ENCODE measurements at places on chromosomes 1 and 21.

DNA sequence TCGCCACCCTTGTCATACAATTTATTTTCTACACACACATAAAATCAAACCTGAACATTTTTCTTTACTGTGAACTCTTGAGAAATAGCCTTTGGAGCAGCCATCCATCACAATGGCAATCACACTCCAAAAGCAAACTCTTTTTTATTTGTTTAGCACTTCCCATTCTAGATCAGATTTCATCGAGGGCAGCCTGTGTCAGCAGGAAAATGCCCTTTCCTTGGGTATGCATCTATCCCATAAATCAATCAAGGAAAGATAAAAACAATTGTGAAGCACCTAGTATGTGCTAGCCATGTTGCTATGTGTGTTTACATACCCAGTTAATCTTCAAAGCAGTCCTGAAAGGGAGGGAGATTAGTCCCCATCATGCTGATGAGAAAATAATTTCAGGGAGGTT lies 484.1 kb upstream of the USP24 start:
- DNase-seq: no peak

GRCh38 chr1:192713921-192714320 lies 78.0 kb downstream of the RGS13 start:
- DNase-seq: no peak

DNA sequence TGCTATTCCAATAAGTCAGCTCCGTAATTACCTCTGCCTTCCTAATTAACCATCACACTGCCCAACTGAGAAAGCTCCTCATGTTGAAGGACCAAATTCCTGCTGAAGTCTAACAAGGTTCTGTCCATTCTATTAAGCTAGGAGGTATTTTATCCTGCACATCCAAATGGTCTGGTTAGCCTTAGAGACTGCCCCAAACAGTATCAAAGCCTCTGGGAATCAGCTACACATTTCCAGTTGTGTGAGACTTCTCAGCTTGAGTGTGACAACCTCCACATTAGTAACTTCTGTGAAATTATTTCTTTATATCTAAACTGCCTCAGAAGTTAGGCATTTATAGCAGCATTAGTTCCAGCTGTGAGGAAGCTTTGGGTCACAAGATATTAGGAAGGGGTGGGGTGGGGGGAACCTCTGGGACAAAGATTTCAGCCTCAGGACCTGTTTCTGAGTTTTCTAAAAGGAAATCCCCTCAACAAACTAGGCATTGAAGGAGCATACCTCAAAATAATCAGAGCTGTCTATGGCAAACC lies 150.5 kb upstream of the DUSP10 start:
- no peak for DNase-seq

DNA sequence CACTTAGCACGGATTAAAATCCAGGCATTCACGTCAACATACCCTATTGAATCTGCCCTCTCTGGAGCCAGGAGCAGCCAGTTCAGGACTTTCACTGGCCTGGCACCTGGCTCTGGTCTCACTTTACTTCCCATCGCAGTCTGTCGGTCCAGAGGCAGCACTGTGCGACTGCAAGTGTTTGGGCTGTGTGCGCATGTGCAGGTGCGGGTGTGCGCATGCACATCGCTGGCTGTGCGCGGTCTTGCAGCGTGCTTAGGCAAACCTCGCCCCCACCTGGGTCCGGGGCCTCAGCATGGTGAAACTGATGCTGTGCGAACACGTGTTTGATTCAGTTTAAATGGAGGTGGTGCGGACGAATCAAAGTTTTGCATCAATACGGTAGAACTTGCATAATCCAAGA lies 38.0 kb downstream of the ATF3 start:
- no peak for DNase-seq

- DNase-seq: no peak
These were observed 16.5 kb downstream of the DMRTB1 start for GRCh38 chr1:53475664-53476063.

DNA sequence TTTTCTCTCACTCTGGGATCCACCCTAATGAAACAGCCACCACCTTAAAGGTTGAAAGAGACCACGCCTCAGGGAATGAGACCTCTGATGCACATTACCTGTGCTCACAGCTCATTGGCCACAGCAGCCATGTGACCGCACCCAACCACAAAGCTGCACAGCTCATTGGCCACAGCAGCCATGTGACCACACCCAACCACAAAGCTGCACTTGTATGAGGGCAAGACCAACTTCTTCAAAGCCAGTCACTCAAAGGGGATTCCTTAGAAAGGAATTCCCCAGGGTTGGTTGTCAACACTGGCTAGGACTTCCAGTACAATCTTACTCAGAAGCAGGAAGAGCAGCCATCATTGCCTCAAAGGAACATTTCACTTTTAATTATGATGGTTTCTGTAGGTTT lies 43.6 kb upstream of the PDE9A start:
- peak; percentile 62 for DNase-seq

- DNase-seq: no peak
These were observed 17.8 kb upstream of the CNR2 start for GRCh38 chr1:23930861-23931490.

GRCh38 chr1:9321986-9322660 lies 29.4 kb downstream of the SPSB1 start:
- DNase-seq: no peak

DNA sequence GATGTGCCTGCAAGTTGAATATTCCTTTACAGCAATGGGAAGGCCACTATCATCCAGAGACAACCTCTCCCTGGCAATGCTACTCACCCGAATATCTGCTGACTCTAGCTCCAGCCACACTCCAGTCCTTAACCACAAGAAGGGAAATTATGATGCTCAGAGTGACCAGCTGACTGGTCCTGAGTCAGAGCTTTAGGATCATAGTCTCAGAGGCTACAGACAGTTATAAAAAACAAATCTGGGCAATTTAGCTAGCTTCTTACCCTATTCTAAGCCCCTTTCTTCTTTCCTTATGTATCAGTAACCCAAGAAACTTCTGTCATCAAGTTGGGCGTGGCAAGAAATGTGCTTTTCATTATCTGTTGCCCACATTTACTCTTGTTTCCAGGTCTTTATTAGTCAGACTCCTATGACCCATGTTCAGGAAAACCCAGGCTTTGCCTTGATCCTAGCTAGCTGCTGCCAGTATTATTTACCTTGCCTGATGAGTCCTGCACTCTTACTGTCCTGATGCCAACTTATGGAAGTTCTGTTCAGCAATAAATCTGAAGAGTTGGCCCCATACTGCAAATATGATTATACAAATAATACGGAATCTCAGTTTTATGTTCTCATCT lies 207.0 kb downstream of the TTLL7 start:
- DNase-seq: no peak

- no peak for DNase-seq
These were observed 31.6 kb upstream of the ETS2 start for GRCh38 chr21:38774152-38774551.

DNA sequence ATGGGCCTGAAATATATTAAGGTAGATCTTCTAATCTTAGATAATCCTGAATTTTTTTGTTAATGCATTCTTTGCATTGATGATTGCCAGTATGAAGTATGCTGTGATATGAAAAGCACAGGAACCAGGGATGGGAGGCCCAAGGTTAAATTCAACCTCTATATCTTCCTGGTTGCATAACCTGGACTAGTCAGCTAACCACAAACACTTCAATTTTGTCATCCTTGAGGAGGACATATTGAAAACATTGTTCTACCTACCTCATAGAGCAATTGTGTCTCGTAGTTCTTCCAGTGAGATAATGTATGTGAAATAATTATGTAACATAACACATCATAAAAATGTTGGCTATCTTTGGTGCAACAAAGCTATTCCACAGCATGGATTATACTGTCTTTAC lies 25.6 kb downstream of the PDC start:
- no peak for DNase-seq

- no peak for DNase-seq
These were observed 145.8 kb upstream of the WNT4 start for GRCh38 chr1:22288593-22289241.

DNA sequence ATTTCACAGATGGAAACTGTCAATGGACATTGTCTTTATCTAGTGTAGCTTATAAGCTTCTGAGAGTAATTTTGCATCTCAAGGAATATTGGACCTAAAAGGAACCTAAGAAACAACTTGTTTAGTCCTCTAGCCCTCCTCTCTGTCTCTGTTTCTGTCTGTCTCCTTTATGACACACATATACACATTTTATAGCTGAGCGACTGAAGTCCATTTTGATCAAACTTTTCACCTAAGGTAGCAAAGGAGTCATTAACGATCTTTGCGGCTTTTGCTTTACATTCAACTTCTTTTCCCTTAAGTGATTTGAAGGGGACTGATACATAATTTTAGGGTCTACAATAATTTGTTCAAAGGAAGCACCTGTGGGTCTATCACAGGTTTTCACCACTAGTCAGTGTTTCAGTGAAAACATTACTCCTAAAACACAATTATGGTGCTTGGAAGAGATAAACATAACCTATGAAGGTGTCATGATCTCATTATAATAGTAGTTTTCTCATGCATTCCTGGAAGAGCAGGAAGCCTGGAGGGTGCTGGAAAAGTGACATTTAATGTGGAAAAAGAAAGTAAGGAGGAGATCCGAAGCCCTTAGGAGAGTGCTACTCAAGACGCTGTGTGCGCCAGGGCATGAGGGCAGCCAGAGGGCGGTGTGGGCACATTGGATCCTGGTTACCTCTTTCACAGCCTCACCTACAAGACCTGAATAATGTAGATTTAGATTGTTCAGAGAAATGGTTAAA lies 248.6 kb downstream of the DNM3 start:
- DNase-seq: peak; percentile 35

GRCh38 chr1:227169343-227169742 lies 148.9 kb downstream of the CDC42BPA start:
- DNase-seq: no peak

DNA sequence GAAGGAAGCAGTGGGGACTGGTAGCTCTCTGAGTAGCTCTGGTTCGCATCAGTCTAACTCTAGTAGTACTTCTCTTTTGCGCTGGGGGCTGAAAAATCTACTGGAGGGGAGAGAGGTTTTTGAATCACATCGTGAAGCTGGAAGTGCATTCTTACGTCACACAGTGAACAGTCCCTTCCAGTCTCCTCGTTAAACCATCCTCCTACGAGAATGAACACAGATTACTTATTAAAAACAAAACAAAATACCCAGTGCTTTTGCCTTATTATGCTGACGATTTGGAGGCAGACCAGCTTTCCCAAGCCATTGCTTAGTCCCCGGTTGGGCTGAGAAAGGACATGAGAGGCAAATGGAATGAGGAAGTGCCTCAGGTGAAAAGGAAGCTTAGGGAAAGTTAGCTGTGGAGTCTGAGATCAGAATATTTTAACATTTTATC lies 16.1 kb downstream of the HUNK start:
- no peak for DNase-seq

DNA sequence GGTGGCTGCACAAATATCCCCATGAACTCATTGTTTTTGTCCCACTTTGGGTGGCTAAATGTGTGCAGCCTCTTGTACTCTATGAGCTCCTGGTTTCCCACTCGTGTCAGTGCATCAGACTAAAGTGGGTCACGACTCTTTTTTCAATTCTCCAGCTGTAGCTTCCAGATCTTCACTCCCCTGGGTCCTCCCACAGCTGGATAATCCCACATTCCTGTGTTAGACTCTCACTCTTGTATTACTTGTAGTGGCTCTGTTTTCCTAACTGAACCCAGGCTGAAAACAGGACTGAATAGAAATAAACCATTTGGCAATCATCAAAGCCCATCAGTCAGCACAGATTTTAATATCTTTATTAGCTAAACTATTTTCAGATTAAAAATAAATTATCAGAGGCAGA lies 60.4 kb downstream of the UBE2U start:
- DNase-seq: no peak

DNA sequence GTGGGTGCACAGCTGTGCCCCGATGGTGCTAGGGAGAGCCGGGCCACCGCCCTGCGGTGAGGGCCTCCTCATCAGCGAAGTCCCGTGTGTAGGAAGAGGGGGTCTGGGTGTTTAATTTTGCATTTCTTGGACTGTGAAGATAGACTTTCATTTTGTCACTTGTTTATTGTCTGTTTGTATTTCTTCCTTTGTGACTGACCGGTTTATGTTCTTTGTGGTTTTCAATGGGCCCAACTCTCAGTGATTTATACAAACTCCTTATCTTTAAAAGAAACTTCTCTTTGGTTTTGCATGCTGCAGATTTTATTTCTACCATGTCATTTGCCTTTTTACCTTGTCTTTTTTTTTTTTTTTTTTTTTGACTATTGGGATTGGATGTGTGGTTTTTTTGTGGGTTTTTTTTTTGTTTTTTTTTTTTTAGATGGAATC lies 65.1 kb downstream of the COL18A1 start:
- no peak for DNase-seq

GRCh38 chr1:71413441-71414175 lies 332.8 kb upstream of the ZRANB2 start:
- no peak for DNase-seq

GRCh38 chr1:230385158-230385450 lies 41.0 kb downstream of the PGBD5 start:
- no peak for DNase-seq

GRCh38 chr21:35075546-35075945 lies 26.4 kb upstream of the RUNX1 start:
- no peak for DNase-seq

DNA sequence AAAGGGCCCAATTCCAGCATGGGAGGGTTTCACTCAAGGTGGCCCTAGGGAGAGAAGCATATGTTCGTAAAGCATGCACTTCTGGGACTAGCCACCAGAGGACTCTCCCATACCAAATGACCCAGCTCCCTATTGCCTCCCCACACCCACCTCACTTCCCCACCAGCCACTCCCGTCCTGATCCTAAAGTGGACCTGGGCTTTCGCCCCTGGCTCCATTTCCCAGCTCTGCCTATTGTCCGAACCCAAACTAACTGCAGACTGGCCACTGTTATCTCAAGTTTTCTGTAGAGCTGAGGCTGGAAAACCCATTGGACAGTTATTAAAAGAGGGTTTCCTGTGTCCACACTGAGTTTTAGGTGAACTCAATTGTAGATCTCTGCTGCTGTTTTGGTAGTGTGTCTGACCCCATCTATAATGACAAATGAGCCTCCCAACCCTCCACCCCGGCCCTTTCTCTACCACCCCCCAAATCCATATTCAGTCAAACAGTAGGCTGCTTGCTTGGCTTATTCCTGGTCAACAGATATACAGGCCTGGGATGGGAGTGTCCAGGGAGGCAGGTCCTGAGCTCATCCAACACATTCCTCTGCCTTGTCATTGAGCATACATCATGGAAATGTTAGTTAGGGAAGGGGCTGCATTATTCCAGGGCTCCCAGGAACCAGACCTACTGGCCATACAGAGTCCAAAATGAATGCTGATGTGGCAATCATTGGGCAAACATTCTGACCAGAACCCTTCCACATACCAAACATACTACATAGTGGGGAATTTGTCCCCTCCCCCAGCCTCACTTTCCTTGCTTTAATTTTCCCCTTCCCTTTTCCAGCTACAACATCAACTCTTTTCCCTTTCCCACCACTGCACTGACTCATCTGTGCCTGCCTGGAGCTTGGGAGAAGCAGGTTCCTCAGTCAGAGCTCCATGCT lies 59.2 kb downstream of the ABCA4 start:
- DNase-seq: peak; percentile 42

DNA sequence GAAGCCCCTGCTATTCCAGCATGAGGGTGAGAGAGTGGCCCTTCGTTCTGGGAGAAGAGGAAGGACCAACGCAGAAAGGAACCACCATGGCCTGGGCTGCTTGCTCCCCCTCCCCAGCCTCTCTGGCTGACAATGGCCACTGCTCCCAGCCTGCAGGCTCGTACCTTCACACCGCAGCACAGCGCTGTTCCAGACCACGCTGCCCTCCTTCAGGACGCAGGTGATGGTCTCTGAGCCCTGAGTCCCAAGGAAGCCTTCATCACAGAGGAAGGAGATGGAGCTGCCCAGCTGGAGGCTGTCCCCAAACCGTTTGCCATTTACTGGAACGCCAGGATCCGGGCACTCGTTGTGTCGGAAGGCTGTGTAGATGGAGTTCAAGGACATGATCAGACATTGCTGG lies 124.9 kb upstream of the HMGB4 start:
- no peak for DNase-seq

GRCh38 chr1:118914379-118915161 lies 73.6 kb downstream of the TBX15 start:
- DNase-seq: no peak
